Mammary epithelial cell (primary cell): ENCODE measurements at places on chromosomes 1 and 21. TPM values are rescaled to one million over a fixed set of nuclear protein-coding genes. Genes with fewer than 3 reads are reported as not detected.

Gene KPRP
- polyA plus RNA-seq = 0.62 TPM

DNA sequence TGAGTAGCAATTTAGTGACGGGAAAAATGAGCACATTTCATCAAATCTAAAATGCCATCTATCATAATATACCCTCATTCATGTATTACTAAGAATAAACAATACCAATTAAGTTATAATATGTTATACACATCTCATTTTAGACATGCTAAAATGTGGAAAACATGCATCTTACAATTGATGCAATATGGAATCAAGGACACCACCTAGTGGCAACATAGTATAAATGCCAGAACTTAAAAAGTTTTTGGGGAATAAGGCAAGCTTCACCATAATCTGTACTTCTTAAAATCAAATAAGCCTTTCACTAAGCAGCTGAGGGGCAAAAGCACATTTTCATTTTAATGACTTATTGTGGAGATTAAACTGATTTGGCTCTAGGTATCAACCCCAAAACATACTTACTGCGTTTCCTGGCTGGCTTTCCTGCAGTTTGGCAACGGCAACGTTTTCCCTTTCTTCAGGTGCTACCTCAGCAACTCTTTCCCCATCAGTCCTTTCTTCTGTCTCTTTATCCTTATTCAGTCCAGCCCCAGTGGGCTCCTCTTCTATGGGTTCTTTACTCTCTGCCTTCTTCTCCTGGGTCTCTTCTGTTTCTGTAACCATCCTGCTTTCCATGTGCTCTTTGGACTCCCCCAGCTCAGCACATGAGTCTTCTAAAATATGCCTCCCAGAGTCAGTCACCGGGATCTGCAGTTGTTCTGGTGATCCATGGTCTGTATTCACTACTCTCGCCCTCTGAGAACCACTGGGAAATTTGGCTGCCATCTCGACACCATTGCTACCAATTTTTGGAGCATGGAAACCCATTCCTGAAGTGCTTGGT, 11.4 kb downstream of the SDE2 start:
- DNase-seq = peak; percentile 30

DNA sequence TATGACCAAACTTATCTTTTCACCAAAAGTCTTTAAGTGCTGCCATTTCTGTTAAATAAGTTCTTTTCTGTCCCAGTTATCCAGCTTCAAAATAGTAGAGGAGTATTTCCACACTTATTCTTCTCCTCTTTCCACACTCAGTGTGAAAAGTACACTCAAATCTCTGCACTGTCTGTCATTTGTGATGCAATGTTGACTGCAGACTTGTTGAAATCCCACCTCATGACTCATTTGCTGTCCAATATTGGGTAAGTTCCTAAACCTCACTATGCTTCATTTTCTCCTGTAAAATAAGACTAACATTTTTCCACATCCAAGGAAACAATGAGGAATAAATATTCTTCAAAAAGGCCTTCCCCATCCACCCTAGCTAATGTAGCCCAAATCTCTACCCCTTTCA, 17.5 kb downstream of the LRRIQ3 start:
- DNase-seq = peak; percentile 41

- peak; percentile 72 for DNase-seq
Measured at GRCh38 chr1:234987415-234988154, 141.1 kb downstream of the TOMM20 start.

DNA sequence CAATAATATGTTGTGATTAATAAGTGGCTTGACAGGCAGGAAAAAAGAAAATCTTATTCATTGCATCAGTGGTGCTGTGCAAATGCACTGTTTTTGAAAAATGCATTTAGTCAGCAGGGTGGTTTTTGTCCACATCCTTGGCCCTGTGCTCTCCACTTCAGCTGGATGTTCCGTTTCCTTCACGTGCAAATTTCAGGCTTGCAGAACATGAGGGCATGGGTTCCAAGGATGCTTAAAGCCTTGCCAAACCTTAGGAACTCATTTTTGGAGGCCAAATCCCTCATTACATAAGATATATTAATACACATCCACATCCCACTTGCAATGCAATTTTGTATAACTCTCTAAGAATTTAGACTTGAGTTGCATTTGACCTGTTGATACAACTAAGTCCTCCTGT, 410.1 kb downstream of the PRDM2 start:
- DNase-seq = no peak

- DNase-seq = no peak
Measured at GRCh38 chr1:33117440-33118085, 36.6 kb downstream of the AZIN2 start.

Gene CD34
- polyA plus RNA-seq = 0.02 TPM

Gene ARHGEF16
- polyA plus RNA-seq = 7.6 TPM

DNA sequence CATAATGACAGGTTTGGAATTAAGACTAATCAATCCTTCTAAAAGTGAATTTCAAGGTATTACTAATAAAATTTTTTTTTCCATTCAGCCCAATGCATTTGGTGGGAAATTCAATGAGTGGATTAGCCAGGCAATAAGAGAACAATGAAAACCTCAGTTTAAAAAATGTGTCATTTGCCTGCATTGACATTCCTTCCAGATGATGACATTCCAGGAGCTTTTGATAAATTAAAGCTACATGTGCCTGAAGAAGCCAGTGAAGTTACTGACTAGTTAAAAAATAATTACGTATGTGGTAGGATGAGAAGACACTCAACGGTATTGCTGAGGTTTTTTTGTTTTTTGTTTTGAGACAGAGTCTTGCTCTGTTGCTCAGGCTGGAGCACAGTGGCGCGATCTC, 37.9 kb upstream of the RC3H1 start:
- DNase-seq = peak; percentile 39

DNA sequence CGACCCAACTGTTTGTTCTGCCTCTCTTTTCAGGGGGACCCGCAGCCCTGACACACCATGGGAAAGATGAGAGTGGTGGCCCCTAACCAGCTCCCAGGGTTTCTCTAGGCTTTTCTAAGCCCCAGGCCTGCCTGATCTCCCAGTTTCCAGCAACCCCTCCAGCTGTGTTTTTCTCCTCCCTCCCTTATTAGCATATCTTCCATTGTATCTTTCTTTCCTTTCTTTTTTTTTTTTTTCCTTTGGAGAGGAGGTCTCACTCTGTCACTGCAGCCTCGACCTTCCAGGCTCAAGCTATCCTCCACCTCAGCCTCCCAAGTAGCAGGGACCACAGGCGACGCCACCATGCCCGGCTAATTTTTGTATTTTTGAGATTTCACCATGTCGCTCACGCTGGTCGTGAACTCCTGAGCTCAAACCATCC, 1.8 kb upstream of the CERS2 start:
- no peak for DNase-seq

DNA sequence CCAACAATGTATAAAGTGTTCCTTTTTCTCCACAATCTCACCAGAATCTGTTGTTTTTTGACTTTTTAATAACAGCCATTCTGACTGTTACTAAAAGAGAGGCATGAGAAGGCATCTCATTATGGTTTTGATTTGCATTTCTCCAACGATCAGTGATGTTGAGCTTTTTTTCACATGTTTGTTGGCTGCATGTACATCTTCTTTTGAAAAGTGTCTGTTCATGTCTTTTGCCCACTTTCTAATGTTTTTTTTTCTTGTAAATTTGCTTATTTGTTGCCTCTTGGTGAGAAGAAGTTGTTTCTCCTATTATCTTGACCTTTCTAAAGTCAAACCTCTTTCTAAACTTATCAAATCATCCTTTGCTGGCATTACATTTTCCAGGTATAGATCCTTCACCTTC, 80.8 kb downstream of the ACBD6 start:
- no peak for DNase-seq

DNA sequence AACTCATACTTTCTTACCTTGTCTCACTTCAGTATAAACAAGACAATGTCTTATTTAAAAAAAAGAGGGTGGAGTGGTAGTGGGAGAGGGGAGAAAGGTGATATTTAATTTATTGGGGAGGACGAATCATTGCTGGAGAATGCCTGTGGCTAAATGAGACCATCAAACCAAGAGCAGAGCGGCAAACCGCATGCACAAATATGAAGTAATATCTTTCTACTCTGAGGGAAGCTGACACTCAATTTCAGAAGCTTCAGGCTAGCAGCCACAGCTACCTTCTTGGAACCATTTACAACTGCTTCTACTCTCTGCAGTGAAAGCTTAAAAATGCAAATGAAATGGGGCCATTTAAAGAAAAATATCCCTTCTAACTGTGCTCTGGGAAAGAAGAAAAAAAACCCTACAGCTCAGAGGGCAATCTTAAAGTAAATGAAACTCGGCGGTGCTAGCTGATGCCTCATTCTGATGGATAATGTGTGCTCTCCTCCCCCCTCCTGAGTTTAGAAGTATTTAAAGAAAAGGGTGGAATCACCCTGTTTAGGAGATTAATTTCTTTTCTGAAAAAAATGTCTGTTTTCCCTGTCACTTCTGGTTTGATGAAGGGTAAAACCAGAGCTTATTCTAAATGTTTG, 178.2 kb upstream of the CAMK1G start:
- peak; percentile 83 for DNase-seq

DNA sequence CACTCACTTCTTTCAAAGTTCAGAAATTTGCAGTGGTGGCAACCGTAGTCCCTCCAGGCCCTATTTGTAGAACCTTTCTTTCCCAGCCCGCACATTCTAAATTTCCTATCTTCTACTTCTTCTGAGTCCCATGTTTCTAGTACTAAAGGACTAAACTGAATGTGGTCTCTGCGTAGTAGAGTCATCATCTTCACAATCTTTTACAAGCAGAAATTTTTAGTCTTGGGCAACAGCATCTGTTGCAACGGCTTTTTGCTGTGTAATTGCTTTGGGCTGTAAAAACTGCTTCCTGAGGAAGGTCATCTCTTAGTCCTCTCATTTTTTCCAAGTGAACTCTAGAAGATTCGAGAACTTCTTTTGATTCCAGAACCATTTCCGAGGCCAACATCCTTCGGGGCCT, 23.9 kb downstream of the VAV3 start:
- no peak for DNase-seq

DNA sequence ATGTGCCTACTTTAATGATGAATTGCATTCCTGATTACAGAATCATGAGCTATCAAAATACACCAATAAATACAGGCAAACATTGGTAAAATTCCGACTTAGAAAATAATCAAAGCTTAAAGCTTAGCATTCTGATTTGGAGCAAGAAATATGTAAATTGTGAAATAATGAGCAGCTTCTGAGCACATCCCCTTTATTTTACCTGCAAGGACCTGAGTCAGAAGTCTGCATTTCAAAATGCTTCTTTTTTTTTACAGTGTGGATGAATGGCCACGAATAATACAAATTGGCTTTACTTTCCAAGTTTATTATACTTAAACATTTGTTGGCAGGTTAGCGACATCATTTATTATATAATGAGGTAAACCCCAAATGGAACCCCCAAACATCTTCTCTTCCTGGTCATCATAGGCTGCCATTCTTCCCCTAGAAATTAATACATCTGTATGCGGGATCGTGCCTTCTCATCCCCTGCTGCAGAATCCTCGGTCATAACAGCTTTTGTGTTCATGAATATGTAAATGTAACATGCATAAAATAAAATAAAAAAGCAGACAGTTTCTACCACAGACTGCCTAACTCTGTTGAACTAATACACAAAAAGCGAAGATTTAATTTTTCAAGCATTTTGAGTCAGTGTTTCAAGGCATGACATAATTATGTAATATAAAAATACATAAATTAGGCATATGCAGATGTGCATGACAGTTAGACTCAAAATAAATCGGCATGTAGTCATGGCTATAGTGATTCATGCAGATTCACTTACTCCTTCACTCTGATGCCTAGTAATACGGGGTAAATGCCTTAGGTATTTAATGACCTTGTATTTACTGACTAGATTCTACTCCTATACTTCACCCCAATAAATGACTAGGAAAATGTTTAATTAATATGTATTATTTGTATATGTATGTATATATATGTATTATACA, 339.7 kb downstream of the USP25 start:
- DNase-seq = no peak

Gene PTAFR
- 38.1 TPM for polyA plus RNA-seq

Gene KCNJ6
- polyA plus RNA-seq = 0.01 TPM

- DNase-seq = peak; percentile 38
Measured at GRCh38 chr21:36125512-36126207, 9.2 kb upstream of the CBR3 start.

DNA sequence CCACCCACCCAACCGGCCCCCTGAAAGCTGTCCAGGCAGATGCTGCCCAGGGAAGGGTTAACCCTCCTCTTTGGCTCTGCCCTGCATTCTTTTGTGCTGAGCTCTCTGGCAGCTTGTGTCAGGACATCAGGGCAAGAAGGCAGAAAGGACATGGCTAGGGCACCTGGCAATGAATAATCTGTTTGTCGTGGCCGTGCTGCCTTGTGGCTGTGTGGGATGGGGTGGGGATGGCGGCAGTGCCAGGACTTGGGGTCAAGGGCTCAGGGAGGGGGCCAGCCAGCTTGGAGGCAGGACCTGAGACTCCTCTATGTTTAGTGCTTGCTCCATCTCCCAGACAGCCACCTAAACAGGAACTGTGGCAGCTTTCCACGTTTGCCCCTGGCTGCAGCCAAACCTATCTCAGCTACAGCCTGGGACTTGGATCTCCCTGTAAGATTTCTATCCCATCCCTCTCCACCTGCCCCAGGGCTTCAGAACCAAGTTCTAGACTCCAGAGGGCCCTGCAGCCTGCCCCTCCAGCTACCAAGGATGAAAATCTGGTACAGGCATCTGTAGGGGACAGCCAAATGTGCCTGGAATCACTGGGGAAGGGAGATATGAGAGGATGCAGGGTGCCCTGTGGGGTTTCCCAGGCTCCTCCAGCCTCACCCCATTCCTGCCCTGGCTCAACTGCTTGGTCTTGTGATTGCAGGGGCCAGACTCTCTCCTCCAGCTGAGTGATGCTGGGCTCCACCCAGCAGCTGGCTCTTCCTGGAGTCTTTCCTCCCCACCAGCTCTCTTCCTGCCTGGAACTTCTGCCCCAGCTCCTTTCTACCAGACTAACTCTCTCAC, 9.6 kb upstream of the GPR37L1 start:
- DNase-seq = peak; percentile 64

DNA sequence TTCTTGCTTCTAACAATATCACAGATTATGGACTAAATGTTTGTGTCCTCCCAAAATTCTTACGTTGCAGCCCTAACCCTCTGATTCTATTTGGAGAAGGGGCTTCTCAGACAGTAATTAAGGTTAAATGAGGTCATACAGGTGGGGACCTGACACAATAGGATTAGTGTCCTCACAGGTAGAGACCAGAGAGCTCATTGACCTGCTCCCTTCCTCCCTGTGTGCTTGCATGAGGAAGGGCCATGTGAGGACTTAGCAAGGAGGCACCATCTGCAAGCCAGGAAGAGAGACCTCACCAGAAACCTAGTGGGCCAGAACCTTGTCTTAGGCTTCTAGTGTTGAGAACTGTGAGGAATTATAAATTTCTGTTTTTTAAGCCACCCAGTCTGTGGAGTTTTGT, 322.6 kb downstream of the SMYD3 start:
- DNase-seq = no peak

Gene ECM1
- polyA plus RNA-seq = 11.7 TPM

- DNase-seq = no peak
Measured at GRCh38 chr21:35465741-35466140, 416.6 kb upstream of the RUNX1 start.

Gene SELE
- not detected for polyA plus RNA-seq

Gene AGO1
- polyA plus RNA-seq = 12.5 TPM

GRCh38 chr1:24541711-24542346, 14.1 kb upstream of the NCMAP start:
- no peak for DNase-seq

Gene RAB13
- polyA plus RNA-seq = 53.8 TPM

Gene ALG14
- polyA plus RNA-seq = 2.0 TPM

GRCh38 chr1:20361401-20361800, 70.7 kb downstream of the VWA5B1 start:
- peak; percentile 29 for DNase-seq

- DNase-seq = peak; percentile 83
Measured at GRCh38 chr1:220733086-220733601, 15.0 kb upstream of the MTARC2 start.

- no peak for DNase-seq
Measured at GRCh38 chr1:25525361-25525688, 18.1 kb upstream of the LDLRAP1 start.

Gene TMIGD3
- polyA plus RNA-seq = not detected
